ENCODE measurements at places on chromosomes 3 and 15.

DNA sequence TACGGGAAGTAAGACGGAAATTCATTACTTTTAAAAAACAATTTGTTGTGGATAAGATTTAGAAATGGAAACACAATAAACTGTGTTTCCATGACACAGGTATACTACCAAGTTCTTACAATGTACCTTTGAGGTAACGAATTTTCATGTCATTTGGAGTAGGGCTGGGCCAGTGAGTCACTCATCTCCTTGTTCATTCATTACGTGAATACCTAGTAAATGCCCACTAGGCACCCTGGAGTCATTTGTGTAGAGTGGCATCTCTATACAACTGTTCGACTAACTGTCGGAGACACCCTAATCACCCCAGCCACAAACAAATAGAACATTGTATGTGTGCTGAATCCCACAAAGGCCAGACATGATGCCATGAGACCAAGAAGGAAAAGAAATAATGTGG, 94.8 kb downstream of the IGF1R start:
- no peak for DNase-seq

GRCh38 chr3:169283951-169284350, 379.6 kb downstream of the MECOM start:
- DNase-seq, result no peak

- DNase-seq, result no peak
Observed at GRCh38 chr3:95474338-95474737, 1340.1 kb upstream of the EPHA6 start.

DNA sequence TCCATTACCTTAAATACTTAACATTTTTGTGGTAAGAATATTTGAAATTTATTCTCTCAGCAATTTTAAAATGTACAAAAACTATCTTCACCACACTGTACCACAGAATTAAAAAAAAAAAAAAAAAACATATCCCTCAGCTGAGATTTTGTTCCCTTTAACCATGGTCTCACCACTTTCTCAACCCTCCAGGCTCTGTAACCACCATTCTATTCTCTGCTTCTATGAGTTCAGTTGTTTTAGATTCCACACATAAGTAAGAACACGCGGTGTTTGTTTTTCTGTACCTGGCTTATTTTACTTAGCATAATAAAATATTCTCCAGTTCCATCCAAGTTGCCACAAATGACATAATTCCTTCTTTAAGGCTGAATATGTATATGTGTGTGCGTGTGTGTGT, 41.5 kb downstream of the CSNK1G1 start:
- no peak for DNase-seq

- DNase-seq, result no peak
Observed at GRCh38 chr3:186879781-186880180, 37.3 kb downstream of the ADIPOQ start.

- no peak for DNase-seq
Observed at GRCh38 chr3:32551496-32551895, 19.2 kb downstream of the DYNC1LI1 start.

DNA sequence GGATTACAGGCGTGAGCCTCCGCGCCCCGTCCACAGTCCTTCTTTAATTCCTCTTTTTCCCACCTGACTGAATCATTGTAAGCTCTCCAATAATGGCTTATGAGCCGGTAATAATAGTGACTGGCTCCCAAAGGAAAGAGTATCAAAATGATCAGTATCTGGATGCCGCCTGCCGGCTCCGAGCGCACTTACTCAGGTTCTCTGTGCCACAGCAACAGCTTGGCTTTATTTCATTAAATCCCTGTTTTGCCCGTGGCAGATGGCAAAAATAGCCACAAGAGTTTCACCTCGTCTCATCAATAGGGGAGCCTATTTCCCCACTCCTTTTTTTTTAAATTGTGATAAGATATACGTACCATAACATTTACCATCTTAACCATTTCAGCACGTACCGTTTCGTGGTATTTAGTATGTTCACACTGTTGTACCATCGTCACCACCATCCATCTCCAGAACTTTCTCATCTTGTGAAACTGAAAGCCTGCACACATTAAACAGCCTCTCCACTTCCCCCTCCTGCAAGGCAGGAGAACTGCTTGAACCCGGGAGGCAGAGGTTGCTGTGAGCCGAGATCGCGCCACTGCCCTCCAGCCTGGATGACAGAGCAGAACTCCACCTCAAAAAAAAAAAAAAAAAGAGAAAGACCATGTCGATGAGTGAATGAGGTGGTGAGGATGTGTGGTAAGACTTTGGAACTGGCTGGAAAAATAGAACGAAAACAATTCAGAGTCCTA, 80.7 kb upstream of the DLG1 start:
- no peak for DNase-seq

DNA sequence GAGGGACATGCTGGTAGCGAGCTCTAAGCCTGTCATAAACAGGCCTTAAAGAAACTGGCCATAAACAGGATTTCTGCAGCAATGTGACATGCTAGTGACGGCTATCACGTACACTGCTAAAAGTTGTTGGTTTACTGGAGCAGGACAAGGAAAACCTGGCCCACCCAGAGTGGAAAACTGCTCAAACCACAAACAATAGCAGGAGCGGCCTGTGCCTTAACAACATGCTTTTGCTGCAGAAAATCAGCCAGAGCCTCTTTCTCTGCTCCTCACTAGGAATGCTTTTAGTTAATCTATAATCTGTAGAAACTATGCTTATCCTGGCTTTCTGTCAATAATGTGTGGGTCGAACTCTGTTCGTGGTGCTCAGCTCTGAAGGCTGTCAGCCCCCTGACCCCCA, 202.9 kb upstream of the UBE3A start:
- no peak for DNase-seq

DNA sequence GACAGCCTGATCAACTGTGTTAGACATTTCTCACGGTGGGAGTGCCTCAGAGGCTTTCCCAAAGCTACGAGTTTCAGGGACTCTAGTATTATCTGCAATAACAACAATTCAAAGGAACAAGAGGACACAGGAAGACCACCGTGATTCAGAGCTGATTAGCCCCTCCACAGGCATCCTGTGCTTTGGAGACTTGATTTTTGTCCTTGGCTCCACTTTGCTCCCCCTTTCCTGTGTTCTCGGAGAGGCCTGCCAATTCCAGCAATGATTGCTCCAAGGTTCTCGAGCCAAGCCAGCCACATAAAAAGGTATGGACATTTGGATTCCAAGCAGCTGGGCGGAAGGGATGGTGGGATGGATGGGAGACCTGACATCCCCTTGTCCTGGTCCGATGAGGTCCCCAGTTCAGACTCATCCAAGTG, 14.3 kb downstream of the EHD4 start:
- DNase-seq, result no peak

DNA sequence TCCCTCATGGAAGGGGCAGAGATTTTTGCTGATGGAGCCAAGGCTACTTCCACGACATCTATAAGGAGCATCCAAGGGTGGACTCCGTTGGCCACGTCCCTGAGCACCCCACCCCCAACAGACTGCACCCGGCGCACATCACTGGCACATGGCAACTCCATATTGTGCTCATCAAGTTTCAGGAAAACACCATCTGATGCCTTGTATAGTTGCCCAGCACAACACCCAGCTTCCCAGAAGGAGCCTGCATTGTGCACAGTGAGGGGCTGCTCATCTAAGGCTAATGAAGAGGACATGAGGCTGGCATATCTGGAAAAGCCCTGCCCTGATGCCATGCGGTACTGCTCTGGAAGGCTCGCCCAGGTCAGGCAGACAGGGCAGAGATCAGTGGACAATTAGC, 15.0 kb upstream of the CACNA2D2 start:
- no peak for DNase-seq

DNA sequence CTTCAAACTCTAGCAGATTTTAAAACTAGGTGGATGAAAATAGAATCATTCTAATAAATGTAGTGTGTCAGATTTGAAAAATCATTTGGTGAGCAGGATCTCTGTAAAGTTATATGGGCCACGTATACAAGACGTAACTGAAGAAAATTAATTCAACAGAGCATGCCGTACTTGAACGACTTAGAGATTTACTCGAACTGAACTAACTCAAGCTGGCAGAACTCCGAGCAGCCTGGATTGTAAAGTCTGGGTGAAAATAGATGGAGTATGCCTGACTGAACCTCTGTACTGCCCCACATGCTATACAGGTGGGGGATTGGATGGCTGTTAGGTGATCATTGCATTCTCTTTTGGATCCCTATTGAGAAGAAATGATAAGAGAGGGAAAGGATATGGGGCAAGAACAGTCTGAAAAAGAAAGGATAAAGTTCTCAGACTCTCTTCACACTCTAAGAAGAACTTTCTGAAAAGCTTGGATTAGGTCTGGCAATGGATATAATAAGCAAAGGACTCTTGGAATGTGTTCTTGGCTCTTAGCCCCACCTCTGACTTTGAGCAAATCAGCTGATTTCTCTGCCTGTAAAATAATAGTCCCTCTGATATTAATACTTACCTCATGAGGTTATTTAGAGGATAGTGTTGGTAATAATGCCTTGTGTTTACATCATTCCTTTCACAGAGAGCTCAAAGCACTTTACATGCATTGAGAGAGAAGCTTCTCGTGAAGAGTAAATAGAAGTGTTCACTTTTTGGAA, 147.5 kb downstream of the FILIP1L start:
- no peak for DNase-seq

- DNase-seq, result no peak
Observed at GRCh38 chr15:70160267-70160666, 62.5 kb upstream of the TLE3 start.

DNA sequence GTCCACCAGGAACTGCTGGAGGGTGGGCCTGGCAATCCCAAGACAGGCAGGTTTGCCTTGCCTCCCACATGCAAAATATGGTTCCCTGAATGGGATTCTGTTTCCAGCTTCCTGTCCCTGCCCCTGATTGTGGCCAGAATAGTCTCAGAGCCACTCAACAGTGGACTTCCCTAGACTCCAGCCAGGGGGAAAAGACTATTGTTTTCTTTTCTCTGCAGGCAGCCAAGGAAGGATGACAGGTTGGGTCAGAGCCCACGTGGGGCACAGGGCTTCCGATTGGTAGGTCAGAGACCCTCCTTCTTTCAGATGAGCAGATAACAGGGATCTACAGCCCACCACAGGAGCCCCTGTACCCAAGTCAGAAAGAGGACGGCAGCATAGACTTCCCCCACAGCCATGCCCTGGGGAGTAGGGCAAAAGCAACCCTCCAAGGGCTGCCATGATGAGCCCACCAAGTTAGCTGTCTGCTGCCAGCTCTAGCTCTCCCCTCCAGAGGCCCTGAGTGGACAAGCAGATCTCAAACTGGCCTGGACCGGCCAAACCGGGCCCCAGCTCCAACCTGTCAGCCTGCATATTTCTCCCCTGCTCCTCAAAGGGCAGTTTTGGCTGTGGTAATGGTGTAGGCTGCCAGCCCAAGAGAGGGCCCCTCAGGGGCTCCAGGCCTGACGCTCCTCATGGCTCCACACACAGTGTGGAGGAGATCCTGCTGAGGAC, 6.4 kb downstream of the TLR9 start:
- no peak for DNase-seq

GRCh38 chr15:91118817-91119590, 18.9 kb downstream of the SV2B start:
- no peak for DNase-seq

GRCh38 chr3:51802106-51802703, 23.2 kb upstream of the IQCF6 start:
- no peak for DNase-seq

All from stimulated activated CD8-positive, alpha-beta memory T cell treated with anti-CD3 and anti-CD28 coated beads, Interleukin-2, amount 100 ng/mL, for 1 hour (primary cell).